B cell (primary cell): ENCODE measurements at places on chromosomes 3 and 15.

DNA sequence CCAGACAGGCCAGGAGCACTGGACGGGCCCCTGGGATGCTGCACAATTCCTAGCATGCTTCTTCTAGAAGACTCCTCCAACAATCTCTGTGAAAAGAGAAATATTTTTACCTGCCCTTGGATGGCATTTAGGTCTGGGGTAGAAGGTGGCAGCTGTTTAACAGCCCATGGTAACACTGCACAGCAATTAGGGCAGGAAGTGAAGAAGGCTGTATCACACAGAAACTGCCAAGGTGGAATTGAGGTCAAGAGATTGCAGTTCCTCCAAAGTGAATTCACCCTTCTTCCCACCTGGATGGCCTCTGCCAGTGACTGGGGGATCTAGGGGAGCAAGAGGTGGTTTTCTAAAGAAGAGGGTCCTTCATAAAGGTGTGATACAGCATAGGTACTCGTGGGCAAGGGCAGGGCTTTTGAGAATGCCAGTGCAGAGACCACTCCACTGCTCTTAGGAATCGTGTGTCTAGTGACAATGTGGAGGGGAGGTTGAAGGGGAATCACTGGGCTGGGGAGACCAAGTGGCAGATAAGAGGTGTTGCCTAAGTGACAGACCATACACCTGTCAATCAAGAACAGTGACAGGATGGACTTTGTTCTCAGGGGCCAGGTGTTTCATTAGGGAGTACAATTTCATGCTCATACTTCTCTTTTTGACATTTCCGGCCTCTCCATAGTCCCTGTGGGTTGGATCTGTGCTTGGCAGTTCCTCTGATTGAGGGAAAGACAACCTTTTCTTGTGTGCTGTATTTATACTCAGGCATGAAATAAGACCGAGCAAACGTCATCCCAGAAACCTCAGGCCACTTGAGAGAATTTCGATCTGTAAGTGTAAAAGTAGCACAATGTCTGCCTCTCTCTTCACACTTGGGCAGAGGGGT is 83.5 kb upstream of the BCL6 start:
- no peak for DNase-seq

DNA sequence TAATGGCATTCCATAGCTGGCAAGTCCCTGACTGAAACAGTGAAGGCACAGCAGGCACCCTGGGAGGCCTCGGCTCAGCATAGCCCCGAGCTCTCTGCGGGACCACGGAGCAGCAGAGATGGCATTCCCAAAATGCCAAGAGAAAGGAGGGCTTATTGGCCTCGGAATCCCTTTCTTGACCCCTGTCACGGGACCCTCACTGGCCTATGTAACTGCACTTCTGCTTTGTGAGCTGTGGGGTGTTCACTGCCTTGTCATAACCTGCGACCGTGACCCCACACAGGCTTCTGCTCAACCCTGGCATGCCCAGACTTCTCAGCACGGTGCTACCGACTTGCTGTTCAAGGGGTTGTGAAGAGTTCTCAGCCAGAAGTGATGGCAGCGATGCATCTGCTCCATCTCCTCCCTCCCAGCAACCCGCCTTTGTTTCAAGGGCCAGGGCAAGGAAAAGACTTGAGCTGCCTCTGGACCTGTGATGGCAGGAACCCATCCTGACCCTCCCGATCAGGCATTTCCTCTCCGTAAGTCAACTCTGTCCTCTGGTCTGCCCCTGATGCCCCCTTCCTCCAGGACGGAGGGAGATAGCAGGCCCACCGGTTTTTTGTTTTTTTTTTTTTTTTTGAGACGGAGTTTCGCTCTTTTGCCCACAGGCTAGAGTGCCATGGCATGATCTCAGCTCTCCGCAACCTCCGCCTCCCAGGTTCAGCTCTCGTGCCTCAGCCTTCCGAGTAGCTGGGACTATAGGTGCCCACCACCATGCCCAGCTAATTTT is 30.5 kb downstream of the EHD4 start:
- DNase-seq, result no peak

DNA sequence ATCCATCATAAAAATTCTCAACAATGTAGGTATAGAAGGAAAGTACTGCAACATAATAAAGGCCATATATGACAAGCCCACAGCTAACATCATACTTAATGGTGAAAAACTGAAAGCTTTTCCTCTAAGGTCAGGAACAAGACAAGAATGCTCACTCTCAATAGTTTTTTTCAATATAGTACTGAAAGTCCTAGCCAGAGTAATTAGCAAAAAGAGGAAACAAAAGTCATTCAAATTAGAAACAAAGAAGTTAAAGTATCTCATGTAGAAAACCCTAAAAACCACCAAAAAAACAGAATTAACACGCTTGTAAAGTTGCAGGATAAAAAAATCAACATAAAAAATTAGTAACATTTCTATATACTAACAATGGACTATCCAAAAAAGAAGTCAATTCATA is 61.8 kb downstream of the MYH15 start:
- DNase-seq, result peak; percentile 41

DNA sequence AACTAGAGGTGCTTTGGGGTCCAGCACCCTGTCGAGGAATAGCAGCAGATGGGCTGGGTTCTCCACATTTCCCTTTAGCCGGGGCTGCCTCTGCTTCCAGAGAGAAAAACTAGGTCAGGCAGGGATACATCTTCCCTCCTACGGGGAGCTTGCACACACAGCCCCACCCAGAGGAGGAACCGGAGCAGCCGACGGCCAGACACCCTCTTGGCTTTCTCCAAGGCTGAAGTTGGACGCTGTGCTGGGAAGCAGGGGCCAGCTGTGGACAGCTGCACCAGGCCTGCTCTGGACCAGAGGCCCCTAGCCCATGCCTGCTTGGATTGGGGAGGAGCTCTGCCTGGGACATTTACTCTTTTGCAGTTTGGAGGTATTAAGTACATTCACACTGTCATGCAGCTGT is 44.7 kb upstream of the NR2C2 start:
- no peak for DNase-seq

DNA sequence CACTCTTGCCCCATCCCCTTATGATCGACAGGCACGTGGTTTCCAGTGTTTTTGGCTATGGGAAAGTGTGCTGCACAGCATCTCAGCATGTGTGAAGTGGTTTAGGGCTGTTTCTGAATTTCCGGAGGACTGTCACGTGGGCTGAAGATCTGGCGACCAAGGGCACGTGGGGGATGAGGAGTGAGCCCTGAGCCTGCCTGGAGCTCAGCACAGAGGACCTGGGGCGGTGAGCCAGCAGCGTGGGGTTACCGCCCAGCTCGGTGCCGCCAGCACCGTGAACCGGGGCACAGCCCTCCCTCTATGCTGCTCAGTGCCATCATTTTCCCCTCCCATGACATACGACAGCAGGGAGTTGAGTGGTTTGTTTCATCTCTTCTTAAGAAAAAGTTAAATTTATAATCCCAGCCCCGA is 150.2 kb downstream of the DNAJB8 start:
- no peak for DNase-seq

DNA sequence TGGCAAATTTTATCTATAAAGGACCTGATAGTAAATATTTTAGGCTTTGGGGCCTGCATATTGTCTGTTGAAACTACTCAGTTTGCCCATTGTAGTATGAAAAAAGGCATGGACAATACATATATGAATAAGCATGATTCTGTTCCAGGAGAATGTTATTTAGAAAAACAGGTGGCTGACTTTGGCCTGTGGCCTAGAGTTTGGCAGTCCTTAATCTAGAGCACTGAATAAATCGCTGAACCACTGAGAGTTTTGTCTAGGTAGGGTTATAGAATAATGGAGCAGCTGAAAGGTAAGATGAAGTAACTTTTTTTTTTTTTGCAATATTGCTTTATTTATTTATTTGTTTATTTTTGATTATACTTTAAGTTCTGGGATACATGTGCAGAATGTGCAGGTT is 75.0 kb downstream of the LRRC49 start:
- no peak for DNase-seq

GRCh38 chr3:137642831-137643230 is 121.3 kb upstream of the SOX14 start:
- no peak for DNase-seq

DNA sequence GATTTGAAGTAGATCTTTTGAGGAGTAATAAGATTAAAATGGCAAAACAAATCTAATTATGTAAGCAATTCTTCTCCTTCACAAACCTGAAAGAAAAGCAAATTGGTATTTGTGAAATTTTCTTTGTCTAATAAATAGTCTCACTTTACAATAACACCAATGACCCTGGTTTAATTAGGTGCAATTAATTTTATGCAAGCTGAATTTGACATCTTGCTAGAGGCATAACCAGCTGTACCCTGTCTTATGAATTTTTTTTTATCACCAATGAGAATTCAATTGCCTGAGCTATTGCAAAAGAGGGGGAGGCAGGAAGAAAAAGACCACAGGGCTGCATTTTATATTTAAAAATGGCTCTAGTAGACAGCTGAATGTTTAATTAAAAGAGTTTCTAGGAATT is 113.5 kb upstream of the IL12A start:
- no peak for DNase-seq

GRCh38 chr3:5219216-5219615 is 31.7 kb downstream of the EDEM1 start:
- no peak for DNase-seq

DNA sequence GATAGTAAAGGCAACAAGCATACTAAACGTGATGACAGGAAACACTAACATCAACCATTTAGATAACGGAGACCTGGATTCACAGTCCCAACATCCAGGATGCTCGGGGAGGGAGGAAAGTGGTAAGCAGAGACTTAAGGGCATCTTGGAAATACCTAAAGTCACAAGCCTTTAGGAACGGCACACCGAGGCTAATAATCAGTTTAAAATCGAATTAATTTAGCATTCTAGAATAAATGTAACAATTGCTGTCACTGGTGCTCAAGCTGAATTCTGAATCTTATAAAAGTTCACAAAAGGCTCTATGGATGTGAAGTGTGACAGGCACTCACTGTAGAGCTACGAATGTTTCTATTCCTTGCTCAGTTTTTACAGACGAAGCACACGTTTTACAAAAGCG is 1.3 kb downstream of the CD47 start:
- no peak for DNase-seq

- no peak for DNase-seq
Observed at GRCh38 chr15:64813075-64813474, 12.4 kb downstream of the PIF1 start.

DNA sequence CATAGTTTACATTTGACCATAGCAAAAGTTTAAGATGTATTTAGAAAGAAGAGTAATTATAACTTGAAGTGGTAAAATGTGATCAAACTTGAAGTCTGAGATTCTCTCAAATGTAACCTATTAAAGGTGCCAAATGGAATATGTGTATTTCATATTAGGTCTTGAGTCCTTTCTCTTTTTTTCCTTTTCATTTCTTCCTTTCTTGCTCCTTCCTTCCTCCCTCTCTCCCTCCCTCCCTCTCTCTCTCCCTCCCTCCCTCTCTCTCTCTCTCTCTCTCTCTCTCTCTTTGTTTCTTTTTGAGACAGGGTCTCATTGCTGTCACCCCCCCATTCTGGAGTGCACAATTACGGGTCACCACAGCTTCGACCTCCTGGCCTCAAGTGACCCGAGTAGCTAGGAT is 47.7 kb downstream of the MAP2K5 start:
- DNase-seq, result no peak

- no peak for DNase-seq
Observed at GRCh38 chr3:4355401-4356219, 52.4 kb downstream of the SETMAR start.

DNA sequence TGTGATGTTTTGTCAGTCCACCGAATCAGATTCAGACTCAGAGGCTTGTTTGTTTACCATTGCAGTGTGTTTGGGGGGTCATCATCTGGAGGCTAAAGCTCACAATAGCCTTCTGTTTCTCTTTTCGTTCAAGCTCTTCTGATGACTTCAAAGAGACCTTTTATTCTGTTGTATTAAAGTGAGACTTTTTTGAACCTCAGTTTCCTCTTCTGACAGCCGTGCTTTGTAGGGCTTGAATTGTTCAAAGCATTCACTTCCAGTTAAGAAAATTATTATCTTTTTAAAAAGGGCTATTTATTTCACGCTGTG is 1.3 kb downstream of the PXK start:
- no peak for DNase-seq

DNA sequence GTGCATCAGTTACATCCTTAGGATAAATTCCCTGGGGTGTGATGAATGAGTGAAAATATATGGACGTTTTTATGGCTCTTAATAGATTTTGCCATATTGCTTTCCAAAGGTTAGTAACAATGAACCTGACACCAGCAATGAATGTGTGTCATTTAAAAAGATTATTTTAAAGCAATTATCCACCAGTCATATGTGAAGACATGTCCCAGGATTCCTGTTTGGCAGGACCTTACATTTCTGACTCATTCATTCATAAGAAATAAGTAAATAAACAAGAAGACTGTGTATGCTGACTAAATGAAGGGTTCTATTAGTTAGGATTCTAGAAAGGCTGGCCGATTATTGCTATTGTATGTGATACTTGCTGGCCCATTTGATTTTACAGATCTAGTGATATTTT is 201.5 kb downstream of the SOX2 start:
- no peak for DNase-seq

GRCh38 chr15:51623386-51623938 is 891 bp upstream of the DMXL2 start:
- no peak for DNase-seq

DNA sequence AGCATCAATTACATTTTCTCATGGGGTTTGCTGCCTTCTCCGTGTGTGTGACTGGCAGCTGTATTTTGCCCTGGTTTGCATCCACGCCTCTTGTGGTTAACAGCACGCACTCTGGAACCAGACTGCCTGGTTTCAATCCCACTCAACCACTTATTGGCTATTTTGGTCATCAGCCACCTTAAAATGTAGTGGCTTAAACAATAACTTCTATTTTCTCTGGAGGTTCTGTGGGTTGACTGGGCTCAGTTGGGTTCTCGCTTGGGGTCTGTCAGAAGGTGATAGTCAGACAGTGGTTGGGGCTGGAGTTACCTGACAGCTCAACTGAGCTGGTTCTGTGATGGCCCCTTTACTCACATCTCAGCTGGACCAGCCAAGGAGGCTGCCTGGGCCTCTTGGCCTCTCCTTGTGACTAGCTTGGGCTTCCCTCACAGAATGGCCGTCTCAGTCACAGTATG is 36.8 kb downstream of the EHD4 start:
- no peak for DNase-seq

DNA sequence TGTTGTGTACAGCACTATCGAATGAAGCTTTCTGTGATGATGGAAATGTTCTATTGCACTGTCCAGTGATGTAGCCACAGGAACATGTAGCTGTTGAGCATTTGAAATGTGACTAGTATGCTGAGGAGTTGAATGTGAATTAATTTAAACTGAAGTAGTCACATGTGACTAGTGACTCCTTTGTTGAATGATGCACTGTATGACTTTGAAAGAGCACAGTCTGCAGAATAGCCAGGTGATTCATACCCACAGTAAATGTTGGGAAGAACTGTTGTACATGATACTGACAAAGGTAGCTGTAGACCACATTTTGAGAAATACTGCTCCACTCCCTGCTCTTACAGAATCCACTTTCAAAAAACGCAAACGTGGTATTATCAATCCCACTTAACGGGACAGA is 34.0 kb upstream of the ACTL6A start:
- DNase-seq, result no peak
